ENCODE measurements at places on chromosomes 1 and 21. TPM values are rescaled to one million over a fixed set of nuclear protein-coding genes. Genes with fewer than 3 reads are reported as not detected.

PRRX1 gene
- total RNA-seq = not detected

FCRL4 gene
- not detected for total RNA-seq

OR10J1 gene
- not detected for total RNA-seq

LSS gene
- total RNA-seq = 16.2 TPM

DHX9 gene
- 174 TPM for total RNA-seq

FCRL5 gene
- not detected for total RNA-seq

PAQR6 gene
- 4.7 TPM for total RNA-seq

C8B gene
- not detected for total RNA-seq

CFAP107 gene
- total RNA-seq = not detected

PGBD5 gene
- total RNA-seq = 0.36 TPM

CD53 gene
- not detected for total RNA-seq

FOXD3 gene
- 0.64 TPM for total RNA-seq

TFF2 gene
- total RNA-seq = not detected

PLPPR5 gene
- not detected for total RNA-seq

HPCAL4 gene
- total RNA-seq = 0.25 TPM

HES2 gene
- 5.2 TPM for total RNA-seq

ITPKB gene
- 3.1 TPM for total RNA-seq

NOTCH2NLA gene
- 31.6 TPM for total RNA-seq

SLX9 gene
- 57.8 TPM for total RNA-seq

S1PR1 gene
- 0.22 TPM for total RNA-seq

AMPD1 gene
- total RNA-seq = not detected

NT5C1A gene
- total RNA-seq = not detected

EPHA10 gene
- total RNA-seq = 1.4 TPM

CNIH3 gene
- 0.34 TPM for total RNA-seq

FAM72B gene
- 5.5 TPM for total RNA-seq

FPGT gene
- total RNA-seq = 9.9 TPM

MAP3K7CL gene
- 1.8 TPM for total RNA-seq

PYGO2 gene
- total RNA-seq = 19.8 TPM

FCGR1A gene
- total RNA-seq = not detected

FMO5 gene
- total RNA-seq = 0.17 TPM

C1orf185 gene
- total RNA-seq = not detected

USP25 gene
- total RNA-seq = 11.6 TPM

RHEX gene
- total RNA-seq = not detected

ATF3 gene
- total RNA-seq = 20.8 TPM

CLIC4 gene
- 58.8 TPM for total RNA-seq

CYP4A22 gene
- not detected for total RNA-seq

C1orf94 gene
- total RNA-seq = not detected

TCEA3 gene
- total RNA-seq = 0.86 TPM

Data from A549 treated with dexamethasone at 1 μM for 4 hours (cell line).